ENCODE measurements at places on chromosomes 11 and 22. TPM values are rescaled to one million over a fixed set of nuclear protein-coding genes. Genes with fewer than 3 reads are reported as not detected.

- no peak for DNase-seq
- H3K27ac ChIP-seq: no peak overlapping the region
- H3K4me1 ChIP-seq: no peaks in the 10 kb centered on the region
- H3K27me3 ChIP-seq: no peaks in the 10 kb centered on the region
- H3K4me3 ChIP-seq: no peak overlapping the region
- no peaks in the 10 kb centered on the region for H3K36me3 ChIP-seq
These were observed 8.7 kb upstream of the MPPED2 start for GRCh38 chr11:30594646-30595411.

DNA sequence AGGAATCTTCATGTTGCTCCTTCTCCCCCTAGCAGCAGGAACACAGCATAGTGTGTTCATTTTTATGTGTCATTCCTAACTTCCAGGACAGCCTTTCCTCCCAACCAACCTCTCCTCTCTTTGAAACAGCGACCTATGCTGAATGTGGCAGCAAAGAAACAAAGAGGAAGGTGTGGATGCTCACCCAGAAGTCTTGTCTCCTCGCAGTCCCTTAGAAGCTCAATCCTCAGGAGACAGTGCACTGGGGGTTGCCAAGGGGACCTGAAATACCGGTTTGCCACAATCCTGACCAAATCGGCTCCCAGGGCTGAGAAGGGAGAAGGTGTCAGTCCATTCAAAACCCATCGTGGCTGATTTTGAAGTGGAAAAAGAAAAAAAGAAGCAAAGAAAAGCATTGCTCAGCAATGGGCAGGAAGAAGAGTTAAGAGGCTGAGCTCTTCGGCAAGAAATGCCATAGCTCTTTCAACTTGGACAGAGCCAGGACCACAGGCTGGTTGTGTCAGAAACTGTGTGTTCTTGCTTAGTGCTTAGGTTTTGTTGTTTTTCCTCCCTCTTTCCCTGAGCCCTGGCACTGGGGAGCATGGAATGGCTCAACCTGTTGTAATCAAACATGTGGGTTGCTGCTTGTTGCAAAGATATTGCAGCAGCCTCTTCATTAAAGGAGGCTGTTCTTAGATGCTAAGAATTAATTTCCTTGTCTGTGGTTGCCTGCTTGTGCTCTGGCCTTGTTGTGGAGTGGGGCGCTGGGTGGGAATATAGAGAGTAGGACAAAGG is 30.4 kb upstream of the TENM4 start:
- peaks cover 55% of the 10 kb centered on the region for H3K27me3 ChIP-seq
- no peaks in the 10 kb centered on the region for H3K4me1 ChIP-seq
- no peak overlapping the region for H3K27ac ChIP-seq
- no peak overlapping the region for H3K4me3 ChIP-seq
- no peak for DNase-seq
- H3K36me3 ChIP-seq: no peaks in the 10 kb centered on the region

- DNase-seq: no peak
- no peak overlapping the region for H3K4me3 ChIP-seq
- no peaks in the 10 kb centered on the region for H3K4me1 ChIP-seq
- H3K36me3 ChIP-seq: no peaks in the 10 kb centered on the region
These were observed 325.4 kb downstream of the JRKL start for GRCh38 chr11:96715208-96715607.

DNA sequence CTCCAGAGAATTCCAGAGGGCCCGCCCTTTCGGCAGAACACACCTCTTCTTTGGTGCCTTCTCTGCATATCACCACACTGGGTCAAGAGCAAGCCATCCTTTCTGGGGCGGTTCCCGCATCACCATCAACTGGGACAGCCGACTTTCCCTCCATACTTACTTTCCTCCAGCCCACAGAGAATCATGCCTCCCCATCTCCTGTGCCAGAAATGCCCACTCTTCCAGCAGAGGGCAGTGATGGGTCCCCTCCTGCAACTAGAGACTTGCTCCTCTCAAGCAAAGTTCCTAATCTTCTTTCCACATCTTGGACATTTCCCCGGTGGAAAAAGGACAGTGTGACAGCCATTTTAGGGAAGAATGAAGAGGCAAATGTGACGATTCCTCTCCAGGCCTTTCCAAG is 157.7 kb downstream of the C11orf91 start:
- DNase-seq: no peak
- H3K4me3 ChIP-seq: no peak overlapping the region
- no peaks in the 10 kb centered on the region for H3K27me3 ChIP-seq

- no peaks in the 10 kb centered on the region for H3K27me3 ChIP-seq
- no peak overlapping the region for H3K27ac ChIP-seq
- no peak for DNase-seq
- no peak overlapping the region for H3K4me3 ChIP-seq
These were observed 15.1 kb upstream of the SLC3A2 start for GRCh38 chr11:62865635-62866034.

GRCh38 chr11:129271030-129271429 is 78.9 kb upstream of the ARHGAP32 start:
- no peak overlapping the region for H3K4me3 ChIP-seq
- no peaks in the 10 kb centered on the region for H3K4me1 ChIP-seq
- 0 out of 2 replicates have a peak, but pooled peaks cover 5% of the 10 kb centered on the region for H3K36me3 ChIP-seq
- no peaks in the 10 kb centered on the region for H3K27me3 ChIP-seq

GRCh38 chr22:45852826-45853225 is 124.1 kb downstream of the WNT7B start:
- no peak overlapping the region for H3K27ac ChIP-seq
- no peak overlapping the region for H3K4me3 ChIP-seq
- H3K36me3 ChIP-seq: peaks cover 53% of the 10 kb centered on the region

- no peak for DNase-seq
- no peaks in the 10 kb centered on the region for H3K27me3 ChIP-seq
- 0 out of 2 replicates have a peak overlapping the region, but pooled peaks have one; percentile 10 for H3K27ac ChIP-seq
- no peak overlapping the region for H3K4me3 ChIP-seq
- H3K4me1 ChIP-seq: peaks cover 70% of the 10 kb centered on the region
These were observed 5.2 kb downstream of the DGAT2 start for GRCh38 chr11:75773595-75774353.

GRCh38 chr11:17405232-17406005 is 17.0 kb upstream of the KCNJ11 start:
- H3K27ac ChIP-seq: no peak overlapping the region
- no peaks in the 10 kb centered on the region for H3K36me3 ChIP-seq
- peaks cover 5% of the 10 kb centered on the region for H3K4me1 ChIP-seq

DNA sequence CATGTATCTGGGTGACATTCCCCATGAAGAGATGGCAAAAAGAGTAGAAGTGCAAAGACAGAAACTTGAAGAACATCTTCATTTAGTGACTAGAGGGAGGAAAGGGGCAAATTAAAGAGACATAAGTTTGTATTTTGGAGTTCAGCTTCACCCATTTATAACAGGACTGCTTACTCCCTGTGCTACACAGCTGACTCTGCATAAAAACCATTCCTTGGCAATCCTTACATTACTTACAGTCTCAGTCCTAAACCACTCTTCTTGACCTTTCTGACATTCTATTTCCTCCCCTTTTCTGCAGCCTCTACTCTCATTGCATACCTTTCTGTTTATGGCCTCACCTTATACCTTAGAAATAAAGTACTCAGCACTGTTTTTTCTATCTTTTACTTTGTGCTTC is 6.8 kb upstream of the SERGEF start:
- no peak overlapping the region for H3K27ac ChIP-seq
- no peaks in the 10 kb centered on the region for H3K36me3 ChIP-seq
- H3K4me3 ChIP-seq: no peak overlapping the region
- DNase-seq: no peak

GRCh38 chr11:45924036-45924915 is 1.8 kb downstream of the LARGE2 start:
- H3K27ac ChIP-seq: no peak overlapping the region
- H3K36me3 ChIP-seq: no peaks in the 10 kb centered on the region
- no peaks in the 10 kb centered on the region for H3K4me1 ChIP-seq
- no peaks in the 10 kb centered on the region for H3K27me3 ChIP-seq

Gene GLB1L3
- total RNA-seq: not detected

Gene HBG2
- total RNA-seq: not detected

Gene UQCC3
- total RNA-seq: 25.4 TPM

Gene ANO3
- total RNA-seq: not detected

Gene LRRC55
- not detected for total RNA-seq

Measured in PC-9 (cell line).